ENCODE measurements at places on chromosomes 4 and X.

GRCh38 chrX:7444967-7445366 is 297.0 kb upstream of the PUDP start:
- DNase-seq = no peak

DNA sequence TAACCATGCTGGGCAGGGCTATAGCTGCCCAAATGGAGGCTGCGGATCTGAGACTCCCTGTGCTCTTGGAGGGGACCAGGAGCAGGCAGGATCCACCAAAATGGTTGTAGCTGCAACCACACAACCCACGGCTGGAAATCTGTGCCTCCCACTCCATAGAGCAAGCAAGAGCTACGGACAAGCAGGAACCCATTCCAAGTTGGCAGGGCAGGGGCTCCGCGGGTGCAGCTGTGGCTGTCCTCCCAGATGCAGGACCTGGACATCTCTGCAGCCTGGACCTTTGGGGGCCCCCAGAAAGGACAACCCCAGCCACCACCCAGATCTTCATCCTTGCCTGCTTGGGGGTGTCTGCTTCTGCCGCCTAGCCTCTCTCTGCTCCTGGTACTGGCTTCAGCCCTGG is 154.1 kb upstream of the TRAM1L1 start:
- DNase-seq = no peak

DNA sequence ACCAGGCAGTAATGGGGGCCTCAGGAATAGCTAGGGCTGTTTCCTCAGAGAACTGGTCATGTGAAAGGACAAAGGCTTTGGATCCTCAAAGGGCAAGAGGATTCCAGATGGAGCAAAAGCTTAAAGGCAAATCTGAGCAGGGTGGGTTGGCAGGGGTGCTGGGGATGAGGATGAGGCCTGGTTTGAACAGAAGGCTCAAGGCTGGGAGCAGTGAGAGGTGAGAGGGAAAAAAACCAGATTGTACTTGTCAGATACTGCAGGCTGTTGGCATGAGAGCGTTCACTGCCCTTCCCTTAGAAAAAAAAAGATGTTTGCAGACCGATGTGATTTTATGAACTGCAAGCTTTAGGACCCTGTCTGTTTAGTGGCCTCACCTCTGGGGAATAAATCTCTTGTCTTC is 75.3 kb upstream of the PLAC1 start:
- no peak for DNase-seq

DNA sequence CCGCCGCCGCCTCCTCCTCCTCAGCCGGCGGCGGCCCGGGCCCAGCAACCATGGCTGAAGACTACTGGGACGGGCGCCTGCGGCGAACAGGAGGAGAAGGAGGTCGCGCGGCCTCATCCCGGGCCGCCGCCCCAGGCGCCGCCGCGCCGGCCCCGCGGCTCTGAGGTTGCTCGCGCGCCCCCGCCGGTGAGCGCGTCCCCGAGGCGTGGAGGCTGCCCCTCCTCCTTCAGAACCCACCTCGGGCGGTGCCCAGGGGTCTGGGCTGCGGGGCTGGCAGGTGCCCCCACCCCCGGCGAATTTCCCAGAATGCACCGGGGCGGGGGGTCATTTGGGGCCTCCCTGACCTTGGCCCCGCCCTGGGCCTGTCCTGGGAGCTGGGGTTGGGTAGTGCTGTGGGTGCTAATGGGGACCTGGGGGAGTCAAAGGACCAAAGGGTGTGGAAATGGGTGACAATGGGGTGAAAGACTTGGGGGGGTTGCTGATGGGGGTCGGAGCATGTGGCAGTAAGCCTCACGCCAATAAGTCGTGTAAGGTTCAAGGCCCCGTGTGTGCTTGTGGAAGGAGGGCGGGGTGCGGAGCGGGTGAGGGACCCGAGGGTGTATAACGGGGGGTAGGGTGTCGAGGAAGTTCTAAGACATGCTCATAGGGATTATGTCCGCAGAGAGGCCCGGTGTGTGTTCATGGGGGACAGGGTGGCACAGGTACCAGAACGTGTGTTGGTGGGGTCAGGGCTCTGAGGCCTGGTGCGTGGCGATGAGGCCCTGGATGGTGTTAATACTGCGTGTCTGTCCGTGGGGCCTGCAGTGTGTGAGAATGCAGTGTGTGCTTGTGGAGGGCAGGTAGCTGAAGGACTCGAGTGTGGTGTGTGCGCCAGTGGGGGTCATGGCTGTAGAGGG is 687 bp downstream of the CDK16 start:
- peak; percentile 36 for DNase-seq

GRCh38 chrX:54423161-54423888 is 16.9 kb upstream of the TSR2 start:
- no peak for DNase-seq

- no peak for DNase-seq
Observed at GRCh38 chrX:69096963-69097362, 68.3 kb downstream of the PJA1 start.

DNA sequence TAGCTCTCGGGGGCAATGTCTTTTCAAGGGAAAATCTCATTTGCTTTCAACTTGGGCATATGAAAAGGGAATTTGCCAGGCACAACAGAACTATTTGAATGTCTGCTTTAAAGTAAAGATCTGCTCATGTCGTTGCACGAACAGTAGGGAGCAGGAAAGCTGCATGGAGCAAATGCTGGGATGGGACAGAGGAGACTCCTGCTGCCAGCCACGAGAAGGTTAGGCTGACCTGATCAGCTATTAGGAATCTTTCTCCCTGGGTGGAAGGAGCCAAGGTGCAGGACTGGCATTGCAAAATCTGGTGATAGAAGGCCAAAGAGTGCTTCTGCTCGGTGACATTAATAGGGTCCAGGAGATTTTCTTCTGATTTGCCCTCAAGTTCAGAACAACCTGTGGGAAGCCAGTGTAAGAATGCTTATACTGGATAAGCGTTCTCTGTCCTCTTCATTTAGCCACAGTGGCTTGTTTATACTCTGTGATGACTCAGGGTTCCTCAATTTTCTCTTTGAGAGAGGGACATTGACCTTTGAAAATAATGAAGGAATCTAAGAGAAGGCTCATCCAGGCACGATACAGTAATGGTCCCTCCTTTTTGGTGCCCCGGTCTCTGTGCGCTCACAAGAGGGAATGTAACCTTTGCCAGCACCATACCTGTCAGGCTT is 22.9 kb downstream of the FHL1 start:
- no peak for DNase-seq

DNA sequence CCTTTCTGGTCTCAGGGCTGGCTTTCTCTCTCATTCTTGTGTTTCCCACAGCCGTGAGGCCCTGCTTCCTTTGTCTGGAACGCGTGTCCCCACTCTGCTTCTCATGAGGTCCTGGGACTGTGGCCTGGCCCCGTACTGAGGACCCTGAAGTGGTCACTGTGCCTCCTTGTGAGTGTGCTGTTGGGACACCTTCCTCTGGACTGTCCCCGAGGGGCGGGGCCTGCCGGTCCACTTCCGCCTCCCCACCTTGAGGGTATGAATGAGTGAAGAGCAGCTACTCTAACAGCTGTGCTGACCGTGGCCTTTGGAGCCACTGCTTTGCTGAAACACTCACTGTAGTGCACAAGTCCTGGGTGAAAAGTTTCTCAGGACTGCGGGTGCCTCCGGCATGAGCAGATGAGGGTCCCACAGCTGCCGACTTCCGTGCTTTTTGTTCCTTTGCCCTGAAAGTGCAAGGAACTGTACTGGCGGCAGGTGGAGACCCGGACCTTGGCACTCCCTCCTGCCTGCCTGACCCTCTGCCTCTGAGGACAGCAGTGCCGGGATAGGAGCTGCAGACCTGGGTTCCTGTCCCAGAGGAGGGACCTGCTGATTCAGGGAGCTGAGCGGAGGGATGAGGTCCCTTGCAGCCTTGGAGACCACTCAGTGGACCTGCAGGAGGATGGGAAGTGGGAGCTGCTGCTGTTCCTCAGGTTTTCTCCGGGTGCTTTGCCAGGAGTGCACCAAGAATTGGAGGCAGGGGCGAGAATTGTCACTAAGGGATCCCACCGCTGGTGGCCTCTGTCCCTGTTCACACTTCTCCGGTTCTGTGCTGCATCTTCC is 38.0 kb downstream of the HTT-AS start:
- DNase-seq = no peak

DNA sequence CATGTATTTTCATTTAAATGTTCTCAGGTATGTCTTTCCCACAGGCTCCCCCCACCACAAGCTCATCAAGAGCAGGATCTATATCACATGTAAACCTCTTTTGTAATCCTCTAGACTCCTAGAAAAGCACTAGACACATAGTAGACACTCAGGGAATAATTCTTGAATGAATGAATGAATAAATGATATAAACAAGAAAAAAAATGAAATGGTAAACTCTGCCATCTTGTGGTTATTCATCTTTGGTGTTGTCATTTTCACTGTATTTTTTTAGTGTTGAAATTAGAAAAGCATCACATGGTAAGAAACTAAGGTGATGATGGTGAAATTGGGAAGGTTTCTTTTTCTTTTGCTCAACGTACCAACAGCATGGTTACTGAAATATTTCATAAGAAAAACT is 34.2 kb upstream of the C1GALT1C1 start:
- DNase-seq = no peak

GRCh38 chr4:2765832-2766526 is 9.8 kb upstream of the TNIP2 start:
- DNase-seq = no peak

- no peak for DNase-seq
Observed at GRCh38 chrX:41025926-41026701, 59.1 kb upstream of the USP9X start.

DNA sequence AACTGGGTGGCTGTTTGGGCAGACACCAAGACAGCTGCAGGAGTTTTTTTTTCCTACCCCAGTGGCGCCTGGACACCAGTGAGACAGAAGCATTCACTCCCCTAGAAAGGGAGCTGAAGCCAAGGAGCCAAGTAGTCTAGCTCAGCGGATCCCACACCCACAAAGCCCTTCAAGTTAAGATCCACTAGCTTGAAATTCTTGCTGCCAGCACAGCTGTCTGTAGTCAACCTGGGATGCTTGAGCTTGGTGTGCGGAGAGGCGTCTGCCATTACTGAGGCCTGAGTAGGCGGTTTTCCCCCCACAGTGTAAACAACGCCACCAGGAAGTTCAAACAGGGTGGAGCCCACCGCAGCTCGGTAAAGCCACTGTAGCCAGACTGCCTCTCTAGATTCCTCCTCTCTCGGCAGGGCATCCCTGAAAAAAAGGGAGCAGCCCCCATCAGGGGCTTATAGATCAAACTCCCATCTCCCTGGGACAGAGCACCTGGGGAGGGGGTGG is 171.4 kb downstream of the ARHGEF9 start:
- no peak for DNase-seq

DNA sequence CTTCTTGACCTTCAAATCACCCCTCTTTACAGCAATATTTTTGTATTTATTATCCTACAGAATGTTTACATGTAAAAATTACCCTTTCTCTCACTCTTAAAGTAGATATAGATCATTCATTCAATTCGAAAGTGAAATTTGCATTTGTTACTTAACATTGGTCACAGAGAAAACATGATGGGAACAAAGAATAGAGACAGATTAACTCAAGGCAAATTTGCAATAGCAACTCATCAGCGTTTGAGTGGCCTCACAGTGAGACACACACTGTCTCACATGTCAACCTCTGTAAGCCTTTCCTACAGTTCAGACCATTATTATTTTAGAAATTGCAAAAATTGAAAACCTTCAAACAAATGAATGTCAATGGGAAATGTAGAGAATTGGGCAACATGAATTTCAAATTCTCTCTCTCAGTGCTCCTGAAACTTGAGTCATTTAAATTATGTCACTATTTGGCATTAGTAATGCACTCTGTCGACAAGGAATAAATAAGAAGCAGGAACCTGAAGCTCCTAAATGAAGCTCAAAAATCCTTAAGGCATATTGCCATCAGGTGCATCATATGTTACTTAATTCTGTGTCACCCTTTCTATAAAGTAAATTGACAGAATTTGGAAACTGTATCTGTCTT is 148.3 kb upstream of the ANXA10 start:
- no peak for DNase-seq

DNA sequence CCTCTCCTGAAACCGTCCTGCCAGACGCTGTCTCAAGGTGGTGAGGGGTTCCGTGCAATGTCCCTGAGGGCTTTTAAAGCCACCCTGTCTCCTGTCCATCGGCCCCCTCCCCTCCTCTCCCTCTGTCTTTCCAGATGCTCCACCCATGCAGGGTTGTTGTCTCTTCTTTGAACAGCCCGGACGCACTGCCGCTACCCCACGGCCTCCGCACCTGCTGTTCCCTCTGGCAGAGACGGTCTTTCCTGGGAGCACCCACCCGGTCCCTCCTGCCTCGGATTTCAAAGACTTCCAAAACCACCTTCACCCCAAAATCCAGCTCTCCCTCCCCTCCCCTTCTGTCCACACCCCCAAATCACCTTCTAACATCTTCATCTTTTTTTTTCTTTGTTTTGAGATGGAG is 4.1 kb upstream of the ASMT start:
- no peak for DNase-seq

- DNase-seq = no peak
Observed at GRCh38 chr4:166400270-166400894, 527.3 kb downstream of the TLL1 start.

DNA sequence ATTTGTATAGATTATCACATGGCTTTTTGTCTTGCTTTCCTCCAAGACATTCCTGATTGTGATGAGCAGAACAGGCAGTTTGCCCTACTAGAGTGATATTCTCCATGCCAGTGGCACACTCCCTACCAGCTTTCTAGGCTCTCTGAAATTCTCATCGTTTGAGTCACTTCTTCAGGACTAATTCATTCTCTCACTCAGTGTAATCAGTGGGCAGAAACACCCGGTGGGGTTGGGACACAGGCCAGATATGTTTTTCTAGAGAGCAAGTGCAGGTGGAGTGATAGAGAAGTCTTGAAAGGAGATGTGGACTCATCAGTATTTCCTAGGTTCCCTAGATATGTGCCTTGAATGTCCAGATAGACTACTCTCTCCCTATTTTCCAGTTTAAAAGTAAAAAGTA is 13.1 kb downstream of the RAB33A start:
- no peak for DNase-seq

GRCh38 chr4:147078362-147078761 is 132.7 kb upstream of the TTC29 start:
- DNase-seq = no peak

DNA sequence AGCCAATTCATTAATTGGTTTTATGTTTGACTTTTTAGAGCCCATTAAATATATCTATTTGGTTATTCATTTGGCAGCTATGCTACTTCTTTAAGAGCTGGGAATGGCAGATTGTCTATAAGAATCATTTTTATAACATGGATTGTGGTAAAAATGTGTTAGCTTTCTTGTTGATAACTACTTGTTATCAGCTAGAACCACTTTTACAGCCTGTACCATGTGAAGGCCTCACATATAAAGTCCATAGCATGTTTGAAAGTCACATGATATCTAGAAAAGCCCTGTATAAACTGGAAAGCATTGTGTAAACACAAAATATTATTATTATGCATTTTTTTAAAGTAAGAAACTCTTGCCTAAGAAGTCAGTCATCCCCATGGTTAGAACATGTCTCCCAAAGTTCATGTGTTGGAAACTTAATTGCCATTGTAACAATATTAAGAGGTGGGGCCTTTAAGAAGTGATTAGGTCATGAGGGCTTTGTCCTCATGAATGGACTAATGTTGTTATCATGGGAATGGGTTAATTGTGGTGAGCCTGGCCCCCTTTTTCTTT is 110.9 kb upstream of the BMP2K start:
- DNase-seq = no peak

- DNase-seq = no peak
Observed at GRCh38 chr4:185524888-185525863, 10.1 kb downstream of the PDLIM3 start.

All from activated T-cell treated with anti-CD3 and anti-CD28 coated beads, Interleukin-2, amount 50 U/mL, for 4 hours (primary cell).